ENCODE measurements at places on chromosomes 3 and 15.
A peak's percentile ranks its signal among the peaks of the same experiment; 100 is the strongest.

GRCh38 chr3:160564949-160565441 lies 376 bp downstream of the KPNA4 start:
- peak; percentile 31 for DNase-seq

DNA sequence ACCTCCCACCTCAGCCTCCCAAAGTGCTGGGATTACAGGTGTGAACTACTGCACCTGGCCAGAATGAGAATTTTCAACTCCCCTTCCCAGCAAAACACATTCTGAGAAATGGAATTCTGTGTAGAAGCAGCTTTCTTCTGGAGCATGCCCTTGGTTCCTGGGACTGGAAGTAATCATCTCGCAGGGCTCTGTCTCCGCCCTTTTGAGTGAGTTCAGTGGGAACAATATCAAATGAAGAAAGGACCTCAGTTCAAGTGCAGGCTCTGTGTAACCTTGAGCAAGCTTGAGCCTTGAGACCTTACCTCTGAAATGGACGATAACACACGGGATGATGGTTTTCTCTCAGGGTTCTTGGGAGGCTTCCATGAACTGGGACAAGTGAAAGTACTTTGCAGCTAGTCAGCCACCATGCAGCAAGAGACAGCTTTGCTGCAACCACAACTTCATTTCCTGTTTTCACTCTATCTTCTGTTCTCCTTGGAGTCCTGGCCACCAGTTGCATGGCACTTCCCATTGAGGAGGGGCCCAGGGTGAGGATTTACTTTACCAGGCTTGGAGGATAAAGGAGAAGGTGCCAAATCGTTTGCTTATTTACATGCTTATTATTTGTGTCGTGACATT lies 35.7 kb upstream of the IGF1R start:
- no peak for DNase-seq

GRCh38 chr15:40869686-40870085 lies 4.3 kb downstream of the RHOV start:
- DNase-seq: no peak

GRCh38 chr3:1404270-1404962 lies 311.6 kb downstream of the CNTN6 start:
- no peak for DNase-seq

DNA sequence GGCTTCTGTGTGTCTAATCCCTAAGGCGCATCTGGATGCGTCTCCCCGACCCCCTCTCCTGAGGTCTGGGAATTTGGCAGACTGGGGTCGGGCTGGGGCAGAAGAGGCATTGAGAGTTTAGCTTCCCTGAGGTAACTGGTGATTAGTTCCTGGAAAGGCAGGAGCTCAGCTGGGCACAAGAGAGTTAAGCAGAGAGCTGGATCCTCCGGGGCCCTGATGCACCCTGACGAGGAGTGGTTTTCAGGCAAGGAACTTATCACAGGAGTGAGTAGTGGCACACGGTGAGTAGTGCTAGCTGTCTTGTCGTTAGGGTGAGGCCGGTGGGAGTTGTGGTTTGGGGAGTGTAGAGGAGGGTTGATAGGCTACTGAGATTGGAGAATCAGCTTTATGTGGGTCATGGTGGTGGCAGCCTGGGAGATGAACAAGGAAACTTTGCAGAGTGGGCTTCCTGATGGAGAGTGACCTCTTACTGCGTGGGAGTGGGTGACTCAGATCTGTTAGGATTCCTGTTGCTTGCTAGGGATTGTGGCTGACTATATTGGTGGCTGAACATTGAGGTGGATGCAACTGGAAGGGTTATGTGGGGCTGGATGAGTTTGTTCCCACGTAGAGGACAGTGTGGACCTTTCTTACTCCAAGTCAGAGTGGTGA lies 897 bp downstream of the RAD54L2 start:
- DNase-seq: peak; percentile 52

- DNase-seq: no peak
Observed at GRCh38 chr15:95353512-95353911, 977.0 kb upstream of the NR2F2 start.

- no peak for DNase-seq
Observed at GRCh38 chr3:134937256-134938028, 142.4 kb downstream of the EPHB1 start.

DNA sequence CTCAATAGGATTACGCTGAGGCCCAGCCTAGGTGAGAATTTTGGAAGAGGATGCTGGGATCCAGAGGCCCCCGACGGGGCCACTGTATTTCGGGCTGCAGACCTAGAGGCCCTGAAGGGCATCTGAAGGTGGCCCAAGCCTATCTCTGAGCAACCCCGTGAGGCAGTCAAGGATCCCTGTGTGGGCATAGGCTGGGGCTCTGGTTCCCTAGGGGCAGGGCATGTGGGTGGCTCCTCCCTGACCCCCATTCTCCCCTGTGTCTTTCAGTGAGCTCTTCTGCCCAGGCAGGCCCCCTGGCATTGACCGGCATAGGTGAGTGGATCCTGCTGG lies 216.0 kb downstream of the SNRPN start:
- DNase-seq: no peak

- no peak for DNase-seq
Observed at GRCh38 chr15:52246686-52247431, 48.7 kb downstream of the MYO5C start.

GRCh38 chr3:183591881-183592521 lies 36.5 kb upstream of the KLHL6 start:
- DNase-seq: no peak

GRCh38 chr15:85973584-85974347 lies 105.9 kb upstream of the AGBL1 start:
- no peak for DNase-seq

DNA sequence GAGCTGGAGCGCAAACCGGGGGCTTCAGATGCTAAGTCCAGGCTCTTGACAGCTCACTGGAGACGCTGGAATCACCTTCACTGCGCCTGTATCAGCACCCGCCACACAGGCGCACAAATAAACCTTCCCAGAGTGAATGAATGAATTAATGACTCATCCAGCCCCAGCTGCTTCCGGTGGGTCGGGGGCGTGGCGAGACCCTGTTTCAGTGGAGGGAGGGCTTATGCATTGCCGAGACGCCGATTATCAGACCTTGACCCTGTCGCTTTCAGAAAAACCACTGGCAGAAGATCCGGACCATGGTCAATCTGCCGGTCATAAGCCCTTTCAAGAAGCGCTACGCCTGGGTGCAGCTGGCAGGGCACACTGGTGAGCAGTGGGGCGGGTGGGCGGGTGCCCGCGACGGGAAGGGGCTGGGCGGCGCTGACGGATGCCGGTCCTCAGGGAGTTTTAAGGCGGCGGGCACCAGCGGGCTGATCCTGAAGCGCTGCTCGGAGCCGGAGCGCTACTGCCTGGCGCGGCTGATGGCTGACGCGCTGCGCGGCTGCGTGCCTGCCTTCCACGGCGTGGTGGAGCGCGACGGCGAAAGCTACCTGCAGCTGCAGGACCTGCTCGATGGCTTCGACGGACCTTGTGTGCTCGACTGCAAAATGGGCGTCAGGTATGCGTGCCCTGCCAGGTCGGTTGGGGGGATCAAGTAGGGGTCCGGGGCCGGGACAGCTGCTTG lies 7.7 kb downstream of the ITPKA start:
- no peak for DNase-seq

GRCh38 chr15:90414408-90415028 lies 26.5 kb downstream of the IQGAP1 start:
- DNase-seq: peak; percentile 77

DNA sequence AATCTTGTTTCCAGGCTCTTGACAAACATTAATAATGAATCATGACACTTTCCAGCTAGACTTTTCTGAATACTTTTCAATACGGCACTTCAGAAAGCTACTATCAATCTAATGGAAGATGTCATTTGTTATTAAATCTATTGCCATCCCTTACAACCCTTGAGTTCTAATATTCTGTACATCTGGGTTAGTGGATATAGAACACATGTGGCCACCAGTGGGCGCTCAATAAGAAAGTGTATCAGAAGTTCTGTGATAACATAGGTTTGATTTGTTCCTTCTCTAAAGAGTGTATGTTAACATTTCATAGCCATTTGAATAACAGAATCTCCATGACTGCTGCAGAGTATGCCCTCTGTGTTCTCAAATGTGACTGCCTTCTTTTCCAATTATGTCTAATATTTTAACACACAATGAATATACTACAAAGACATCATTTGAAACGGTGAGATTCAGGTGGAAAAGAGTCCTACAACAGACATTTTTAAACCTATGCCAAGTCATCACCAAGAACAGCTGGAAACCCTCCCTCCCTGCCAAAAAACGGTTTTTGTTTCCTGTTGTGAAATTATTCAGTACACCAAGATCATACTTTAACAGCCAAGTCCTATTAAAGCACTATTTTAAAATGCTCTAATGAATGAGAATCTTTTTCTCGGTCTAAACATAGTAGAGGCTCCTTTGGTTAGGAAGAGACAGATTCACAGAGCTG lies 22.2 kb downstream of the ALDH1A2 start:
- DNase-seq: no peak

GRCh38 chr3:52248165-52248541 lies 2.6 kb downstream of the PPM1M start:
- DNase-seq: no peak

DNA sequence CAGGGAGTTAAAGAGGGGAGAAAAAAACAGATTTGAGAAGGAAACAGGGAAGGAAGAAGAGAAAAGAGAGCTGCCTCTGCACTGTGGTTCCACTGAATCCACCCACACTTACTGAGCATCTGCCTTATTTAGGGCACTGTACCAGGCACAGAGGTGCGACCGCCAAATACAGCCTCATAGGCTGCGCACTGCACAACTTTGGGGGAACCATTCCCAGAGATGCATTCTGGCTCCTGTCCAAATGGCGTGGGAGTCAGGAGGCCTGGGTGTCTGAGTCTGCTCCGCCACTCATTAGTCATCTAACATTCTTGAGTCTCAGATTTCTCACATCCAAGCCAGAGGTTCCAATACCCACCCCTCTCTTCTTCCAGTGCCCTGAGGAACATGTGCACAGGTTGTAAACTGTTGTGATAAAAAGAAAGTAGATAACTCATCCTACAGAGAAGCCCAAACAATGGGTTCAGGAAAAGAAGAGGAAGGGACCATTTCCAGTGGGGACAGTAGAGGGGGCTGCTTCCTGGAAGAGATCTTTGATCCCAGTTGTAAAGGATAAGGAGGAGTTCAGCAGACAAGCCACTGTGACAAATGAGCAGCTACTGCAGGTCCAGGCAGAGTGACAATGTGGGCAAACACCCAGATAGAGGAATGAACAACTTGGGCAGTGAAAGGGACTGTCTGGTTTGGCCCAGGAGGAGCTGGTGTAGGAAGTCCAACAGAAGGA lies 254.6 kb downstream of the UACA start:
- peak; percentile 69 for DNase-seq

DNA sequence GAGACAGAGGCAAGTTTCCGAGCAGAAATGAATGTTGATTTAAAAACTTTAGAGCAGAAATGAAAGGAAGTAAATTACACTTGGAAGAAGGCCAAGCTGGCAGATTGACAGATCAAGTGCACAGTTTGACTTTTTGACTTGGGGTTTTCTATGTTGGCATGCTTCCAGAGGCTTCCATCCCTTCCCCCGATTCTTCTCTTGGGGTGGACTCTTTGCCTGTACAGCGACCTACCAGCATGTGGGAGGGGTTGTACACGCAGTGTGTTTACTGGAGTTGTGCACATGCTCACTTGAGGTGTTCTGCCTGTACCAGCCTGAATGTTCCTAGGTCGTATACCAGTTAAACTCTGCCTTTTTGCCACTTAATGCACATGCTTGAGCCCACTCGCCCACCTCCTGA lies 701.5 kb upstream of the GBE1 start:
- no peak for DNase-seq

DNA sequence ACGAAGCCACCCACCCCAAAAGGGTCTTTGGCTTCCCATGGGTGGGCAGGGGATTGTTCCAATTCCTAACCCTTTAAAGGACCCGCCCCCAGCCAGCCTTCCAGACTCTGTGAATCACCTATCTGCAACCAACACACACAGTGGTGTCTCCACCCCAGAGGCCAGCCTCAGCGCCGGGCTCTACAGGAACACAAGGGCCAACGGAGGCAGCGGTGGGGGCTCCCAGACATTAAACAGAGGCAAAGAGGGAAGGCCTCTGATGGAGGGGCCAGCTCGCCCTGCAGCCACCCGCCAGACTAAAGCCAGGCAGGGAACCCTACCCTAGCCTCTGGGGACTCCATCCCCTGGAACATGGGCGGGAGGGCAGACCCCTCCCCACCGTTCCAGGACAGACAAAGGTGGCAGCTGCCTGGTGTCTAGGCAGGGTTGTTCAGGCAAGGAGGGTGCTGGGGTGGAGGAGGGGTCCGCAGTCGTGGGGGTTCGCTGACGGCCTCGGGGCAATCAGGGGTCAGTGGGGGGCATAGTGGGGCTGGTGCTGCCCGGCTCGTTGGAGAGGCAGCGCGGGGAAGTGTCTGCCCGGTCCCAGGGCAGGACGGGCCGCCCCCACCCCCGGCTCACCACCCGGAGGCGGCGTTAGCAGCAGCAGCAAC lies 448 bp downstream of the SHISA5 start:
- DNase-seq: no peak

GRCh38 chr3:171441381-171441780 lies 18.8 kb downstream of the TNIK start:
- DNase-seq: no peak

- no peak for DNase-seq
Observed at GRCh38 chr3:177830411-177830849, 633.1 kb upstream of the TBL1XR1 start.

DNA sequence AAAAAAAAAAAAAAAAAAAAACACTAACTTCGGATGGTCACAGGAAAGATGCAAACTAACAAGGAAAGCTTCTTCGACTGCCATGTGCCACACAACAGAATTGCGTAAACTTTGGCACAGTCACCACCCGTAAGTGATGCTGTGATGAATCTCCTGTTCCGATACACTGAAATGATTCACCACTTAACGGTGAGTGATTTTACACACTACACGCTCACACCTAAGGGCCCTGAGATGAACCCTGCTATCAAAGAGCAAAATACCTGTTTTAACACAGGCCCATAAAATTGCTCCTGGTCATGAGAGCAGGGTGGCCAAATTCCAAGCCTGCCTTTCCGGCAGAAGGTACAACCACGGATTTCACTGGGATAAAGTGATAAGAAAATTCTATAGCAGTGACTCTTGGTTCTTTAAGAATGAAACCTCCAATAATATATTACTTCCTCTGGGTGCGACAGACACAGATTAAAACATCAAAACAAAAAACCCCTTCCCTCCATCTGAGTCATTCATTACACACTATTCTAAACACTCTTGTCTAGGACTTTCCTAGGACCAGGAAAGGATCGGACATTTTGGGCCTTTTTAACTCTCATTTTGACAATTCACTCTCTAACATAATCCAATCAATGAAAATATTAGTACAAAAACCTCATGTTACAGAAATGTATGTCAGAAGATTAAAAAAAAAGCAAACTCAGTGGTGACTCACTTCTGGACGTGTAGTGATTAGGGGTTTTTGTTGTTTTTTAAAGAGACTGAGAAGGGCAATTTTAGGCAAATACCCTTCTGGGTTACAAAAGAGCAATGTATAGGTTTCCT lies 28.3 kb downstream of the LRIG1 start:
- no peak for DNase-seq

GRCh38 chr3:8458238-8458661 lies 43.4 kb upstream of the LMCD1 start:
- DNase-seq: no peak

DNA sequence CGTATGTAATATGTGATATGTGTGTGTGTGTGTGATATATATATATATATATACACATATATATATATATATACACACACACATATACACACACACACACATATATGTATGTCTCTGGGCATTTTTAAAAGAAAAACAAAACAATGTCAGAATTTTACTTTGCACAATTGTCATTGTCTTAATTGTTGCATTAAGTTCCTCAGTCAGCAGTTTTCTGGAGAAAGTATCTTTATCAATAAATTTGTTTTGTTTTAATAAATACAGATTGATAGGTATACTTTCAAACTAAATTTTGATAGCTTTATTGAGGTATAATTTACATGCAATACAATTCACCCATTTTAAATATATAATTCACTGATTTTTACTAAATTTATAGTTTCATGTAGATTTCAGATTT lies 62.9 kb upstream of the SENP5 start:
- DNase-seq: no peak
